SK-N-SH (cell line): ENCODE measurements at places on chromosomes 16 and 17. TPM values are rescaled to one million over a fixed set of nuclear protein-coding genes. Genes with fewer than 3 reads are reported as not detected.

DNA sequence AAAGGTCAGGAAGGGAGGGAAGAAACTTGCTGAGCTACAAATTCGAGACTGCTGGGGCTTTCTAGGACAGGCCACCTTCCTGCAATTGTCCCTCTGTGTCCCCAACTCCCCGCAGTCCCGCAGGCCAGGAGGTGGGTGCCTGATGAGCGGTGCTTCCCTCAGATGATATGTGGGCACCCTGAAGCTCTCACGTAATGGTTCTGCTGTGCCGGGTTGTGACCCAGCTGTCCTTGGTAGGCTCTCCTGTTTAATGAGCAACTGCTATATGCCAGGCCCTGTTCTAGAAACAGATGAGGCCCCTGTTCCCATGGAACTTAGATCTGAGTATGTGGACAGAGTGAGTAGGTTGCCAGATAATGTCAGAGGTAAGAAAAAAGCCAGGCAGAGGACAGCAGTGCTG lies 22.0 kb upstream of the MYO15B start:
- no peak for DNase-seq

Gene MOSMO
- polyA plus RNA-seq, result 8.0 and 10.0 TPM in 2 replicates

Gene GNAO1
- polyA plus RNA-seq, result 0.15 and 0.30 TPM in 2 replicates

Gene OR2C1
- polyA plus RNA-seq, result not detected in 2 replicates

Gene UTS2R
- not detected in 2 replicates for polyA plus RNA-seq

Gene MYBBP1A
- polyA plus RNA-seq, result 74.7 and 93.0 TPM in 2 replicates

DNA sequence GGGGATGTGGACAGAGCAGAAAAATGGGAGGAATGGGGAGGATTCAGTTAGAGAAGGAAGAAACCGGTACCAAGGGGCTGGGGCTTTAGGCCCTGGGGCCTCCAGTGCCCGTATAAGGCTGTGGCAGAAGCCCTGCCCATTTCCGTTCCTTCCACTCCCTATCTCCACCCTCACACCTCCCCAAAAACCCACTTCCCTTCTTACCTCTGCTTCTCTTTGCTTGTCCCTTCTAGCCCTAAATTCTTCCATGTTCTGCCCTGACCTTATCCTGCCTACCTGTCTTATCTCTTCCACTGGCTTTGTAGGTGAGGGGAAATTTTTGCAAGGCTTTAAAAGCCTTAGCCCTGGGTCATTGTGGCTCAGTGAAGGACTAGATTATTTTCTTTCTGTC lies 4.1 kb downstream of the RNF167 start:
- DNase-seq, result no peak

GRCh38 chr17:1861391-1862010 lies 31.7 kb downstream of the RPA1 start:
- DNase-seq, result no peak

DNA sequence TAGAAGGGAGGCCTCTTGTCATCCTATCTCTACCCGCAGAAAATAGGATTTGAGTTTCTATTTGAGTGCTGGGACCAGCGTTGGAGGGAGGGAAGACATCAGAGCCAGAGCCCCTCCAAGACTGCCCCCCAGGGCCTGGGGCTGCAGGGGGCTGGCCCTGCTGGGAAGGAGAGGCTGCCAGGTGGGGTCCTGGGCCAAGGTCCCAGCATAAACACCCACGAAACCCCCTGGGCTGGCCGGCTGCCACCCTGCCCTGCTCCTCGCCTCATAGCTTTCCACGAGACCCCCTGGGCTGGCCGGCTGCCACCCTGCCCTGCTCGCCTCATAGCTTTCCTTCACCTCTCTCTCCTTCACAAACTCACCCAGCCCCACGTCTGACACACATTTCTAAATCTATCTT lies 10.6 kb upstream of the TEX19 start:
- no peak for DNase-seq

Gene PRR29
- polyA plus RNA-seq, result 2.5 and 2.7 TPM in 2 replicates

DNA sequence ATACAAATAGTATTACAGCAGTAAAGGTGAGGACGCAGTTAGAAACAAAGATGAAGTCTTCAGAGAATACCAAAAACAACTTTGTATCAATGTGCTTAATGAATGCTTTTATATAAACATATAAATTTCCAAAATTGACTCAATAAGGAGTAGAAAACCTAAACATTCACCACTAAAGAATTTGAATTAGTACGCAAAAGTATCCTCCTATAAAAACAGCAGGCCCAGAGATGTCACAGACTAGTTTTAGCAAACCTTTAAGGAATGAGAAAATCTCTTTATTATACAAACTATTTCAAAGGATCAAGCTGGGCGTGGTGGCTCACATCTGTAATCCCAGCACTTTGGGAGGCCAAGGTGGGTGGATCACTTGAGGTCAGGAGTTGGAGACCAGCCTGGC lies 86.2 kb downstream of the OR1D5 start:
- DNase-seq, result no peak

DNA sequence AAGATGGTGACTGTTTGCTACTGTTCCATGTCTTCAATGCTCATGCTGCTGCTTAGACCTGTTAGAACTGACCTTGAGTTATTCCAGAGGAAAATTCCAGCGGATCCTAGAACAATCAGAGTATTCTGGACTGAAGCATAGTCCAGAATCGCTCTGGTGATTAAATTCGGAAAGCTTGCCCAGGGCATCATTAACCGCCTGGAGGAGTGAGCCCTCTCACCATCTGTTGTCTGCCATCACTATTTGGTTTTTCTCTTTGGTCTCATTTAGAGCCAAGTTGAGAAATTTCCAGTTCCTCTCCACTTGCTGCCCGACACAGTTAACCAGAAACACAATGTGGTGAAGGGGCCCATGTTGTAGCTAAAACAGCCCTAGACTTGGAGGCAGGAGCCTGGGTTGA lies 104.1 kb downstream of the BMERB1 start:
- DNase-seq, result no peak

Gene NR1D1
- 2.1 and 6.5 TPM in 2 replicates for polyA plus RNA-seq

Gene STX1B
- 21.2 and 23.0 TPM in 2 replicates for polyA plus RNA-seq

GRCh38 chr16:81500833-81501521 lies 56.4 kb downstream of the CMIP start:
- DNase-seq, result no peak

- DNase-seq, result no peak
These were observed 15.2 kb downstream of the SCNN1B start for GRCh38 chr16:23317266-23317661.

DNA sequence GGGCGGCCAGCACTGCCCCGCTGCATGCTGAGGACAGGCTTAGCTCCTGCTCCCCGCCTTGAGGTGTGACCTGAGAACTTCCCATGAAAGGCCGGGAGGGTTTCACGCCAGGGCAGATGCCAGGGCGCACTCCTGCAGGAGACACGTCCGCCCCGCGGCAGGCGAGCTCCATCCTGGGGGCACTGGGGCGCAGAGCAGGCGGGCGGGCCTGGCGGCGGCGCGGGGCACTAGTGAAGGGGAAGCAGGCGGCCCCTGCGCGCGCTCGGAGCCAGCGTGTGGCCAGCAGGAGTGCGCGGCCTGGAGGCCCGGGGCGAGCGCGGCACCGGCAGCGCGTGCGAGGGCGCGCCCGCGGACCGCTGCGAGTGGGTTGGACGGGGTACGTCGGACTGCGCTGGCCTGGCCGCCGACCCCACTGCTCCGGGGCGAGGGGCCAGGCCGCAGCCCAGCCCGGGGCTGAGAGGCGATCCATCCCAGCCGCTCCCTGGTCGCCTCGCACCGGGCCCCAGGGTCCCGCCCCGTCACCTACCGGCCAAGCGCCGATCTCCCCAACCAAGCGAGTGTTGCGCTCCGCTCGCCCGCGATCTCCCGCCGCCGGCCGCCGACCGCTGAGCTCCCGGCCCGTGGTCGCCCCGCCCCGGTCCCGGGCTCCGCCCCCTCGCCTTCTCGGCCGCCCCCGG lies at the start of gene MAP3K14:
Gene MAP3K14, minus strand, starts transcription at position 587 of the 677 bp plus-strand sequence. CDS start 26,275 bp downstream, outside the sequence.
- peak; percentile 87 for DNase-seq

DNA sequence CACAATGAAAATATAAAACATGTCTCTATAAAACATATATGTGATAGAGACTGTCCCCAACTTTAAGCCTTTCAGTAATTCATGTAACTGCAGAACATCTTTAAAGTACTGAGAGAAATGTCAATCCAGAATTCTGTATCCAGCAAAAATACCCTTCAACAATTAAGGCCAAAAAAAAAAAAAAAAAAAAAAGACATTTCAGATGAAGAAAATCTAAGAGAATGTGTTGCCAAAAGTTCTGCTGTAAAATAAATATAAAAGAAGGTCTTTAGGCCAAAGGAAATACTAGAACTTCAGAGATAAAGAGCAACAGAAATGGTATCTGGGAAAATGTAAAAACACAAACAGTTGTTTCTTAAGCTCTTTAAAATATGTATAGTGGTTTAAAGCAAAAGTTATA lies 17.3 kb downstream of the BPTF start:
- DNase-seq, result no peak

GRCh38 chr17:17675925-17676534 lies 5.2 kb upstream of the RAI1 start:
- DNase-seq, result no peak

DNA sequence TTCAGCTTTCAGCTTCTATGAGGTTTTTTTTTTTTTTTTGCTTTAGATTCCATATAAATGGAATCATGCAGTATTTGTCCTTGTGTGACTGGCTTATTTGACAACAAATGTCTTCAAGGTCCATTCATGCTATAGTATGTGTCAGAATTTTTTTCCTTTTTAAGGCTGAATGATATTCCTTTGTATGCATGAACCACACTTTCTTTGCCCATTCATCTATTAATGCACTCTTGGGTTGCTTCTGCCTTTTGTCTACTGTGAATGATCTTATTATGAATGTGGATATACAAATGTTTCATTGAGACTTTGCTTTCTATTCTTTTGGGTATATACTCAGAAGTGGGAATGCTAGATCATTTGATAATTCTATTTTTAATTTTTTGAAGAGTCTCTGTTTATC lies 27.0 kb upstream of the LRRC75A start:
- no peak for DNase-seq

GRCh38 chr16:1283296-1283695 lies 26.1 kb upstream of the UBE2I start:
- DNase-seq, result no peak

Gene WFDC1
- polyA plus RNA-seq, result 0.03 and 0.23 TPM in 2 replicates

DNA sequence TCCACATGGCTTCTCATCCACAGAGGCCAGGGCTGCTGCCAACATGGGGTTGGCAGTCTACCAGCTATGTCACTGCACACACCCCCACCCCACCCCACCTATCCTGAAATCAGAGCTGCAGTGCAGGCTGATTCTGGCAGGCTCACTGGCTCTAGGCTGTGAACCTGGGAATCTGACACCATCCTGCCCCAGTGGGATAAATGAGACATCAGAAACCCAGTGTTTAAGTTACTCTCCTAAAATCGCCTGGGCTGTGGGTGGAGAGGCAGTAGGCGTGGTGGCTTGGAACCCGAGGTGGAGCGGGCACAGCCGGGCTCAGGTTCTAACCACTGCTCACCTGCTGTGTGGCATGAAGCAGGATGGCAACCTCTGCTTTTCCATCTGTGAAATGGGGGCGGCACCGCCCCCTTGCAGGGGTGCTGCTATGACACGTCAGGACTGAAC lies 5.6 kb downstream of the SLC38A8 start:
- DNase-seq, result no peak

Gene PLXDC1
- 1.5 and 2.4 TPM in 2 replicates for polyA plus RNA-seq

- peak; percentile 36 for DNase-seq
These were observed 13.9 kb downstream of the CLUH start for GRCh38 chr17:2697611-2698162.

DNA sequence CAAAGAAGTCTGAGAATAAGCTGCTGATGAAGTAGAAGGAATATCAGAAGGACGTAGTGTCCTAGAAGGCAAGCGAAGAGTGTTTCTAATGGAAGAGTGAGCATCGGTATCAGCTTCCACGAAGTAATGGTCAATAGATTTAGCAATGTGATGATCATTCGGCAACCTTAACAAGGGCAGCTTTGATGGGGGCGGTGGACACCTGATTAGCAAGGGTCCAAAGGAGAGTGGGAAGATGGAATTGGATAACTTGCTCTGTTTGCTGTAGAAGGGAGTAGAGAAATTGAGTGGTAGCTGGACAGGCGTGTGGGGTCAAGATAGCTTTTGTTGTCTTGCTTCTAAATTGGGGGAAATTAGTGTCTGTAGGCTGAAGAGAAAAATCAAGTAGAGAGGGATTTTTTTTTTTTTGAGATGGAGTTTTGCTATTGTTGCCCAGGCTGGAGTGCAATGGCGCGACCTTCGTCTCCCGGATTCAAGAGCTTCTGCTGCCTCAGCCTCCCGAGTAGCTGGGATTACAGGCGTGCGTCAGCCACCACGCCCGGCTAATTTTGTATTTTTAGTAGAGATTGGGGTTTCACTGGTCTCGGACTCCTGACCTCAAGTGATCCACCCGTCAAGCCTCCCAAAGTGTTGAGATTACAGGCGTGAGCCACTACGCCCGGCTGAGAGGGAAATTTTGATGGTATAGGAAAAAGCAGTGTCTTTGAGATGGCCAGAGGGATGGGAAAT lies 13.9 kb upstream of the HES7 start:
- DNase-seq, result no peak

DNA sequence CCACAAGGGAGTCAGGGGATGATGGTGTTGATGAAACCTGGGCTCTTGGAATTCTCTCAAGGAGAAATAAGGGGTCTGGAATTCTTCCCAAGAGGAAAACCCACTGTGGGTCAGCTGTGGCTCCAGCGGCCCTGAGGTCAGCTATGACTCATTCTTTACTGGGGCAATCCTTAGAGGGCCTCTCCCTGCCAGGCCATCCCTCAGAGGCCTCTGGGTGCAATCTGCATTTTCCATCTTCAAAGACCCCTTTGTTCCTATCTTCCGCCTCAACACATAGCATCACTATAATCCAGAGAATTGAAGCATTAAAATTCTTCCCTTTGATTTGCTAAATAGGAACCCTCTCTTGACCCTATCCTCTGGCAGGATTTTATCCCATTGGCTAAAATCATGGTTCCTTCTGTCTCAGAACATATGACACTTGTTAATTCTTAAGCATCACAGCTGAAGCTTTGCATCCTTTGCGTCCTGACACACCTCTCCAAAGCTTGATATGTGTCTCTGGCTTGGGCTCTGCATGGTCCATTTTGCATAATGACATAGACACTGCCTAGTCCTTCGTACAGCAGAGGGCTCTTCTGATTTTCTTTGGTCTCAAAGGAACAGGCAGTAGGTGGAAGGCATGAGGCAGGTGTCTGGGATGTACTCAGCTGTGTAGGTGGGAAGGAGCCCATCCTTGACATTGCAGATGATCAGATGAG lies 4.4 kb upstream of the KRT37 start:
- no peak for DNase-seq

DNA sequence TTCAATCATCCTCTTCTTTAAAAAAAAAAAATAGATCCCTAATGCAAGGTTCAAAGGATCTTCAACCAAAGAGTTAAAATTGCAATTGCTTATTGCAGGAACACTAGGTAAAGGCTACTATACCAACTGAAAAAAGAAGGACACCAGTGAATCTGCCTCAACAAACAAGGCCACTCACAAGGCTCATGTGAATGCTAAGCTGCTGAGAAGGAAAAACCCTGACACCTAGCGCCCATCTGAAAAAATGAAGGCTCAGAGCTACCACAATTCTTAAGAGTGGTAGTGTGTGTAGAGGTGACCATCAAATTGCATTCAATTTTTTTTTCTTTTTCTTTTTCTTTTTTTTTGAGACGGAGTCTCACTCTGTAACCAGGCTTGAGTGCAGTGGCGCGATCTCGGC lies 201.6 kb upstream of the C17orf78 start:
- peak; percentile 61 for DNase-seq
